ENCODE measurements at places on chromosomes 16 and 17.

GRCh38 chr17:64252831-64253230, 10.2 kb downstream of the TEX2 start:
- no peak for DNase-seq

DNA sequence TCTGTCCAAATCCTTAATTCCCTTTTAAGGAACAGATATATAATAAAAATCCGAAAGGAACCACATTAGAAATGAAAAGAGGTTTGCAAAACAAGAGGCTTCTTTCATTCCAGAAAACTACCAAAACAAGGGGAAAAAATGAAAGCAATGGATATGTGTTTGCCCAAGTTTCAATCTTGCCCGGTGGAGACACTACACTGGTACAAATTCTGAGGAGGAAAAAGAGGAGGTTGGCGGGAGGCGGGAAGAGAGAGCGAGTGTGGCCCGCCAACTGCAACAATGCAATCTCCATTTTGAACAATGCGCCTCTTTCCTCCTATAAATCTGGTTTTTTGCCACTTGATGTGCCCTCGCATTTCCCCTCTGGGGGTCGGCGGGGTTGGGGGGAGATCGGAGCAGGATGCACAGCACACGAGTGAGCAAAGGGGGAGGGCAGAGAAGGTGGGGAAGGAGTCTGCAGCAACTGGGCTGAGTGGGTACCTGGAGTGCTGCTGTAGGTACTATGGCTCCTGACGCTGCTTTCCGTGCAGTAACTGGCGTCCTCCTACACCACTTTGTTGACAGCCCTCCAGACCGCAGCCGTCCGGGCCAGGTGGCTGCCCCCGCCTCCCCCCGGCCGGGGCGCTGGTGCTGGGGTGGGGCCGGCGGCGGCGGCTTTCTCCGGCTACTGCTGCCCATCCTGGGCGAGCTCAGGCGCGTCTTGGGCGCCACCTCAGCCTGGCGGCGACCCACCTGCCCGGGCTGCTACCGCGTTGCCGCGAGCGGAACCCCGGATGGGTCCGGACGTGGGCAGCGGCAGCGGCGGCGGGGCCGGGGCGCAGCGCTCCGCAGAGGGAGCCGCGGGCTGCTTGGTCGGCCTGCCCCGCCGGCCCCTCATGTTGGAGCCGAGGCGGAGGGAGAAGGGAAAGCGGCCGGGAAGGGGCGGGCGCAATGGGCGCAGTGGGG, 93.8 kb upstream of the PLEKHM1 start:
- peak; percentile 38 for DNase-seq

GRCh38 chr17:67635681-67636080, 82.1 kb upstream of the NOL11 start:
- DNase-seq, result no peak

DNA sequence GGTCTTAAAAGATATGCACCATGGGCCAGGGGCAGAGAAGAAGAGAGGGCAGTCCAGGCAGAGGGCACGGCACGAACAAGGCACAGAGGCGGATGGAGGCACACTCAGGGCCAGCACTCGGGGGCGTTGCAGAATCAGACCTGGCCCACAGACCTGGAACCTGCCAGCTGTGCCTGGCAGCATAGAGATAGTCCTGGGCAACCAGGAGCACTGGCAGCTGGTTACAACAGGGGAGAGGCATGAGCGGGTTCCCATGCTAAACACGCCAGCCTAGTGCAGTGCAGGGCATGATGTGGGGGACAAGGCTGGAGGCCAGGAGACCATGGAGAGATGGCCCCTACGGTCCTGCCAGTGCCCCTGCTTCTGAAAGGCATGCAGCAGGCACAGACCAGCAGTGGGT, 56.9 kb upstream of the RBFOX3 start:
- no peak for DNase-seq

DNA sequence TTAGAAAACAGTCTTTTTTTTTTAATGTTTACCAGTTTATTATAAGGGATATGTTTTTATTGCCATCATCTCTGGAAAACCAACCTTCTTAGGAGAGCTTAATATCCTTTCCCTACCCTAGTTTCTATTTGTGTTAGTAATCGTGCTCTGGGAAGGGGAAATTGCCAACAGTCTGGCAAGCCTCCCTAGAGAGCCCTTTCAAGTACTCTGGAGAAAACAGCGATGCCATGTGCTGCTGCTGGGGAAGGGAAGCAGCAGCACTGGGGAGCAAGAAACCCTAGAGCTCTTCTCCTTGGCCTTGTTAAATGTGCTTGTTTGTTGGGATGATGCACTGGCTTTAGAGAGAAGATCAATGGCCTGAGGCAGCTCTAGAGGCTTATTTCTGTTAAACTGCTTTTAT, 10.3 kb downstream of the RETREG3 start:
- DNase-seq, result no peak

DNA sequence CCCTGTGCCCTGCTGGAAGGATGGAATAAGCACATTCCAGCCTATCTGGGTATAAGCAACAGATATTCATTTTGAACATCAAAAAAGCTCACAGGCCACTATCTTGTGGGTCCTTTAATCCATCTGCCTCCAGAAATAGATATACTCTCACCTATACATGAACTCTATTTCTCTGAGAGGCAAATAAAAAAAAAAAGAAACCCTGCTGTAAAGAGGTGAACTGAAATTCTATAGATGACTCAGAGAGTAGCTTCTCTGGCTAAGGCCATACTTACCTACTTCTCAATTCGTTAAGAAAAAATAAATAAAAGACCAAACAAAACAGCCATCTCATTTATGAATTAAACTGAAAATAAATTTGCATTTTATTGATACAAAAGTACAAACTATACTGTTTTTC, 86.3 kb downstream of the DYNLRB2 start:
- no peak for DNase-seq

- no peak for DNase-seq
Measured at GRCh38 chr17:44029736-44030135, 15.0 kb upstream of the TMEM101 start.

- peak; percentile 66 for DNase-seq
Measured at GRCh38 chr16:67719778-67720144, 645 bp upstream of the GFOD2 start.

DNA sequence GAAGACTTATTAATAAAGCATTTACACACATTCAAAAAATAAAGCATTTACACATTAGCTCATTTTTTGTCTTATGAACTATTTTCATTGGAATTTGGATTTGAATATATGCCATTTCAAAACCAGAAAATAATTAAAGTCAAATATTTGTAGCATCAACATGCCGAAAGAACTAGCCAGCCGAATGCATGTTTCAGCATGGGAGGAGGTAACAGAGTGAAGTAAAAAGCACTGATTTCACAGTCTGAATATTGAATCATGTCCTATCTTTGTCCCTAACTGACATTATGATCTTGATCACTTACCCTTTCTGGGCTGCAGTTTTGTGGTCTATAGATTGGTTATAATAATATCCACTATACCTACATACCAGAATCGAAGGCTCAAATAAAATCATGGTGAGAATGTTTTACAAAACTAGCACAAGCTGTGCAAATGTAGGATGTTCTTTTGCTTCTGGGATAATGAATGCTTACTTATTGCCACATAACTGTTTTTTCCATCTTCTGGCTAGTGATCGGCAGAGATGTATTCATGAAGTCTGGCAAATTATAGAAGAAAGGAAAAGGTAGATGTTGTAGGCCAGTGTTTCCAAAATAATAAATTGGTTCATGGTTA, 84.7 kb downstream of the TUBD1 start:
- DNase-seq, result no peak

- no peak for DNase-seq
Measured at GRCh38 chr17:74430706-74431567, 951 bp upstream of the GPRC5C start.

DNA sequence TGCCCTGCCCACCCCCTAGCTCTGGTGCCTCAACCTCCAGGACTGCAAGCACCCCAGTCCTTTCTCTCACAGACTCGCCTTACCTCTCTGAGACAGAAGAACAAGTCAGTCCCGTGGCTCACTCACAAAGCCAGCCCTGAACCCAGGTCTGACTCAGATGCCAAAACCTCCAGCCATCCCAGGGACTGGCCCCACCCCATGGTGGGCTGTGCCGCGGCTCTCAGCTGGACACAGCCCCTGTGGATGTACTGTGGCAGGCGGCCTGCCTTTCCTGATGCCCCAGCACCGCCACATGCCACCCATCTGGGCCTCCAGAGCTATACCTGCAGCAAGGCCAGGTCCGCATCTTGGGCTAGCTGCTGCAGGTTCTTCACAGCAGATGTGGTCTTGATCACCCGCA, 19.8 kb downstream of the MPG start:
- no peak for DNase-seq

GRCh38 chr17:43949781-43950180, 4.0 kb downstream of the PYY start:
- DNase-seq, result no peak
